Fibroblast of pulmonary artery (primary cell): ENCODE measurements at places on chromosomes 2 and 18.

- peak; percentile 77 for DNase-seq
Measured at GRCh38 chr2:3223080-3223923, 154.3 kb downstream of the EIPR1 start.

GRCh38 chr2:119004602-119005001 is 62.6 kb downstream of the MARCO start:
- no peak for DNase-seq

GRCh38 chr2:227889336-227889735 is 17.9 kb downstream of the DAW1 start:
- DNase-seq = no peak

DNA sequence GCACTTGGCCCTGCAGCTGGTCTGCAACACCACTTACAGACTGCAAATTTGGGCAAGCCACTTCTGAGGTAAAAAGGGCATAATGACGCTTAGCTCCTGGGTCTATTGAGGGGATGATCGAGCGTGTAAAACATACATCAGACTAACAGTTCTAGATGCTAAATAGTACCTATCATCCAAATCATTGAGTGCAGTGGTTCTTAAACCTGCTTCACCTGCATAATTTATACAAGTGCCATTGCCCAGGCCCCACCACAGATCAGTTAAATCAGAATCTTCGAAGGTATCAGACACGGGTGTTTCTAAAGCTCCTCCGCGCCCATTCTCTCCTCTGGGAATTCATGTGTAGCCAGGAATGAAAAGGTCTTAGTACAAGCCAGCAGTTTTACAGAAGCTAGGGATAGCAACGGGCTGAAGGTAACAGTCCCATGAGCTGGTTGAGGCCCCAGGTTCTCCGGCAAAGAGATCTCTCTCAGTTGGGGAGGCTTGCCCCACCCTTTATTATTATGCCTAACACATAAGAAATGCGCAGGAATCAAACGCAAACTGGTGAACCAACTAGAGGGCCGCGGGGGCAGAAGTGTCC is 737 bp upstream of the RNF181 start:
- DNase-seq = no peak

DNA sequence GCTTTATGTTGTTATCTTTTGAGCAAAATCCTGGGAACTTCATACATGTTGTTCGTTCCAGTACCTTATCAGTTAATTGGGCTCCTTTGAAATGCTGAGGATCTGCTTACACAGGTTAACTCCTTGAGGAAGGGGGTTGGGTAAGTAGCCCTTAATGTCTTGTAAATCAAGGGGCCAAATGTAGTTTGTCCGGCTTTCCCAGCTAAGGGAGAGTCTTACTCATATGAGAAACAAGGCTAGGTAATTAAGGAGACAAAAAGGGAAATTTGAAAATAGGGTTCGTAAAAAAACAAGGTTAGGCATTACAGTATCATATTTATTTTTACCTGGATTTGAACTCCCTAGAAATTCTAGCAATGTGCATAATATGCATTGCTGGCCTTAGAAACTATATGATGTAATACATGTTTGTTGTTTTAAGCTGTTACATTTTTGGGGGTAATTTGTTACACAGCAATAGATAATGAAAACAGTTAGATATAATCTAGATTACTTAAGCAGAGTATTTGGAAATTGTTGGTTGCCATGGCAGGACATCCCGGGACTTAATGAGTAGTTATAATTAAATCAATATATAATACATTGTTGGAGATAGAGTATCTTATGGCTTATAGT is 30.9 kb upstream of the RNF149 start:
- DNase-seq = no peak

GRCh38 chr2:119264781-119265692 is 41.4 kb downstream of the STEAP3 start:
- DNase-seq = peak; percentile 68

GRCh38 chr2:154452906-154453493 is 245.5 kb upstream of the KCNJ3 start:
- DNase-seq = peak; percentile 29

- no peak for DNase-seq
Measured at GRCh38 chr2:159760326-159760725, 37.7 kb downstream of the CD302 start.

DNA sequence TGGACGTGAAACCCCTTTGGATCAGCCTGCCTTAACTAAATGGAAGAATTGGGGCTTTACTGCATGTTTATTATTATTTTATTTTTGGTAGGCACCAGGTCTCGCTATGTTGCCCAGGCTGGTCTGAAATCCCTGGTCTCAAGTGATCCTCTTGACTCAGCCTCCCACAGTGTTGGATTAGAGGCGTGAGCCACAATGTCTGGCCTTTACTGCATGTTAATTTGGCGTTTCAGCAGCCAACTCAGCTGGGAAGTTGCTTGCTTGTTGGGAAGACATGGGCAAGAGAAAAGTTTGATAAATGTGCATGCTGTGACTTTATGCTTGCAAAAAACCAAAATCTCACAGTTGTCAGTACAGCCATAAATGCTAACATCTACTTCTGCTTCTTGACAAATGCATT is 105.1 kb downstream of the FMNL2 start:
- no peak for DNase-seq

- peak; percentile 51 for DNase-seq
Measured at GRCh38 chr2:122186761-122187222, 431.3 kb downstream of the TSN start.

- DNase-seq = no peak
Measured at GRCh38 chr2:104844807-104845551, 8.9 kb upstream of the POU3F3 start.

DNA sequence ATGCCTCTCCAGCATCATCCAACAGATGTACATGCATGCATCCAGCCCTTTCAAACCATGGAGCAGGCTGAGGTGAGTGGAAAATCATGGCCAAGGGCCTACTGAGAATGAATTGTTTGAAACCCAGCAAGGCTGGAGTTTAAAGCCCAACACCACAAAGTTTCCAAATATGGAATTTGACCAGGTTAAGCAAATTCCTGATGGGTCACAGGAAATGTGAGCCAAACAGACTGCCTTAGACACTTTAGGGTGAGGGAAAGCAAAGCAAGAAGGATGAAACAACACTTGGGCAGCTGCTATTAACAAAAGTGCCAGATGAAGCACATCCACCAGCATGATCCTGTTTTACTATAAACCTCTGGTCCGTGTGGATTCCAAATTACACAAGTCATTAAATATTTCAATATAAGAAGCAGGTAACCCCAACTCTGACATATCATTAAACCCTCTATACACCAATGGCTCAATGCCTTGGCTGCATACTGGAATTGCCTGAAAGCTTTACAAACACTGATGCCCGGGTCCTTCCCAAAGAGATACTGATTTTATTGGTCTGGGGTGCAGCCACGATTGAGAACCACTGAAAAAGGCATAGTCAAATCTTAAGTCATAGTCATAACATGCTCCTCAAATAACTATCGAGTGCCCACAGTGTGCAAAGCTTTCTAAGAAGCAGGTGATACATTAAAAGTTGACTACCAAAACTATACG is 9.1 kb downstream of the KLF7 start:
- peak; percentile 22 for DNase-seq

GRCh38 chr2:133142087-133142486 is 426.2 kb downstream of the NCKAP5 start:
- DNase-seq = no peak

DNA sequence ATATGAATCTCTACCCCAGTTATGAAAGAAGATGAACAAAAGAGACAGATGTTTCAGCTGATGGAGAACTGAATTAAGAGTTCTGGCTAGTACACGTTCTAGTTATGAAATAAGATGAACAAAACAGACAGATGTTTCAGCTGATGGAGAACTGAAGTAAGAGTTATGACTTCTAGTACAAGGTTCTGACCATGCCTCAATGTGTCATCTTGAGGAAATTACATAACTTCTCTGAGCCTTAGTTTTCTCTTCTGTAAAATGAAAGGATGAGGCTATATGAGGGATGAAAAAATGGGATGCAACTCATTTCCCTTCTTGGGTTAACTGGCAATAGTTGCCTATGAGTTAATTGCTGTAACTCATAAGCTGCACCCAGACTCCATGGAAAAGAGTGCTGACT is 92.9 kb upstream of the WDR75 start:
- DNase-seq = no peak

DNA sequence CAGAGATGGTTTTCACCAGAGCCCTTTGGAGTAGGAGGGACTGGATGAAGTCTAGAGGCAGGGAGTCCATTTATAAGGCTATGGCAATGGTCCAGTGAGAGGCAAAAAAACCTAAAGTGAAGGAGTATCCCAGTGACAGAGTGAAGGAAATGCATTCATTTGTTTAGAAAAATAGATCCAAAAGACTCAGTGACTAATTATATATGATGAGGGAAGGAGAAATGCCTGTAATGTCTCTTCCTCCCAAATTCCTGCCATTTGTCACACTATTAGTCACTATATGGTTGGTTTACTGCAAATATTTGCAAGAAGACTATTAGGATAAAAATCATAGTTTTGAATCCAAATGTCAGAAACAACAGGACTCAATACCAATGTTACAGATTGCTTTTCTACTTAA is 104.2 kb downstream of the ZNF521 start:
- peak; percentile 30 for DNase-seq

- no peak for DNase-seq
Measured at GRCh38 chr2:111675419-111676194, 208.4 kb downstream of the ANAPC1 start.

- DNase-seq = peak; percentile 75
Measured at GRCh38 chr2:36351736-36352349, 3.7 kb upstream of the CRIM1 start.

DNA sequence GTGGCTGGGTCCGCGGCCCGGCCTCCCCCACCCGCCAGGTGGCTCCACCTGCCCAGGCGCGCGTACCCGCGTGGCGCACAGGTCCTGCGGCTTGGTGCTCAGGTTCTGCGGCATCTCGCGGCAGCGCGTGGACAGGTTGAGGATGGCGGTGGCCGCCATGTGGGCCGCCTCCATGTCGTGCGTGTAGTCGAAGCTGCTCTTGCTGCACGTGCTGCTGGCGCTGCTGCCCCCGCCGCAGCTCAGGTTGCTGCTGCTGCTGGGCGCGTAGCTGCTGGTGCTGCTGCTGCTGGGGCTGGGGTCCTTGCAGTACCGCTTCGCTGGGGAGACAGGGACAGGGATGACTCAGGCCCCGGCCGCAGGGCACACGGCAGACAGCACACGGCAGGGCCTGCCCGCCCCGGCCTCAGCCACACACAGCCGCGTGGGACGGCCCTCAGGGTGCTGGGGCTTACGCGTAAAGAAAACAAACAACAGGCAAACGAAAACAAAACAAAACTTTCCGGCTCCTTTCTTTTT is 147.7 kb upstream of the PXDN start:
- no peak for DNase-seq

GRCh38 chr2:178234648-178235047 is 40.3 kb downstream of the OSBPL6 start:
- peak; percentile 23 for DNase-seq

DNA sequence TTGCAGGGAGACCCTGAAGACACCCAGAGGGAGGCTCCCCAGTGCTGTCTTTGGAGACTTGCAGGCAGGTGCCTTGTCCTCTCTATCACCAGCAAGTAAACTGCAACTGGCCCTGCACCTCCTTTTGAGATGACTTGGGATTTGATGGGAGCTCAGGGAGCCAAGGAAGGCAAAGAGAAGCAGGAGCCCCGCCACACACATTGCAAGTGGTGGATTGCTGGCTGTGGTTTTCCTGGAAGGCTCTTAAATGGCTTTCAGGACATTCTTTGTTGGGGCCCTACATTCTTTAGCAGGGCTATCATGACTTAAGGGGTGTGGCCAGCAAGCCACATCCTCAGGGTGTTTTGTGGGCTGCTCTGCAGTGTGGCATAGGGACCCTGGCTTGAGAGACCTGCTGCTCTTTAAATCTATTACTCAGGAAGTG is 39.9 kb upstream of the CDC42EP3 start:
- DNase-seq = peak; percentile 86

GRCh38 chr2:171924170-171924942 is 2.1 kb downstream of the HAT1 start:
- DNase-seq = peak; percentile 11

GRCh38 chr2:230668184-230668938 is 44.3 kb upstream of the CAB39 start:
- DNase-seq = no peak

- DNase-seq = peak; percentile 90
Measured at GRCh38 chr2:203814661-203815540, 52.7 kb upstream of the CTLA4 start.

DNA sequence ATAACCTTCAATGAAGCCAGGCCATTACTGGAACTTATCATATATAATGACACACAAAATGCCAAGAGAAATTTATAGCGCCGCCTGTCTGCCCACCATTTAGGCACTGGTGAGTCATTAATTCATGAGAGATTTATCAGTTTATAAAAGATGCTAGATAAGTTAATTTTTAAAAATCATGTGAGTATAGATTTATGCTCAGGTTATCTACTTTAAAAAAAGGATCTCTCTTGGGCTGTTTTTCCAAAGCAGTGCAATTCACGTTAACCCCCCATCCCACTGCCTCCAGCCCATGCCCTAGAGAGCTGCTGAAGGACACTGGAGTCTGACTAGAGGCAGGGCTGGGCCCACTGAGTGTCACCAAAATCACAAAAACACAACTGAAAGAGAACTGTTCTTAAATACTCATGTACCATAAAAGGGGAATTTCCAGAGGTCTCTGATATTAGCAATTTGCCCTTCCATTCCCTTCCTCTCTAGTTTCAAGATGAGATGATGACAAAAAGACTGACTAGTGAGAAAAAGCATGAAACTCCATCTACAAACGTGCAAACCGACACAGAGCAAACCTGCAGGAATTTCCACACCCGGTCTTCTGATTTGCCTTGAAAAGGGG is 160.8 kb downstream of the BCL2 start:
- no peak for DNase-seq

- DNase-seq = no peak
Measured at GRCh38 chr2:19127616-19128015, 230.8 kb downstream of the OSR1 start.

DNA sequence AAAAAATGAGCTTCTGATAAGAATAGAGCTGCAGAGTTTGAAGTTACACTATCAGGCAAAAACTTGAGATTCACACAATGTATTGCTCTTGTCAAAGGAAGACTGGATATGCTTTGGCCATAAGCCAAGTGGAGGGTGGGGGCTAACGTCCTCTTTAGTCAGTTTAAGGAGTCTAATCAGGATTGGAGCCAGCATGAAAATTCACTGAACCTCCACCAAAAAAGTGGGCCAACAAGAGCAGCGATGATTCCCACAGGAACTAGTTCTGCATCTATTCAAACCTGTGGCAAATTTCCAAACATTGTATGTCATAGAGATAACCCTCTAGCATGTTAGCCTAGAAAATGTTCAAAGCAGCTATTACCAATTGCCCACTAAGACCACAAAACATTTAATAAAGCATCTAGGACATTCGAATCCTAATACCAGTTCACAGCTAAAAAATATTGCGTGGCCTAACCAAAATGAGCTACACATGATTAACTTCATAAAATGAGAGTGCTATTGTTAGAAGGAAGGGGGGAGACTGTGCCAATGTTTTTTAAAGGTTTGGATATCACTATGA is 43.5 kb upstream of the TMEM247 start:
- DNase-seq = peak; percentile 54
